ENCODE measurements at places on chromosomes 6 and 20. TPM values are rescaled to one million over a fixed set of nuclear protein-coding genes. Genes with fewer than 3 reads are reported as not detected.

DNA sequence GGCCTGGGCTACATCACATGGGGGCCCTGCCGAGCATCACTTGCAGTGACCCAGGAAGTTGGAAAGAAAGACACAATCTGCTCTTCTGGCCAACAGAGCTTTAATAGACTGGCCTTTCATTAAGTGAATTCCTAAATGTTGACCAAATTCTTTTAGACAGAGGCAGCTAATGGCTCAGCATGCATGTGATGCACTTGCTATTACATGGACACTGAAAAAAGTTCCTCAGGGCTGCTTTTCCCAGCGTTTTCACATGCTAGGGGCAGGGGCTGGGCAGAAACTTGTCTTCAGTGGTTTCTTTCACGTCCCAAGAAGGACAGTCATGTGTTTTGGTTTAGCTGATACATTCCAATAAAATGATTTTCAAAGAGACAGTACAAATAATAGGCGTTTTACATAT, 651.0 kb upstream of the SLC35B3 start:
- H3K27me3 ChIP-seq, result no peaks in the 10 kb centered on the region
- no peak overlapping the region for H3K4me3 ChIP-seq
- no peaks in the 10 kb centered on the region for H3K36me3 ChIP-seq
- H3K4me1 ChIP-seq, result no peaks in the 10 kb centered on the region

DNA sequence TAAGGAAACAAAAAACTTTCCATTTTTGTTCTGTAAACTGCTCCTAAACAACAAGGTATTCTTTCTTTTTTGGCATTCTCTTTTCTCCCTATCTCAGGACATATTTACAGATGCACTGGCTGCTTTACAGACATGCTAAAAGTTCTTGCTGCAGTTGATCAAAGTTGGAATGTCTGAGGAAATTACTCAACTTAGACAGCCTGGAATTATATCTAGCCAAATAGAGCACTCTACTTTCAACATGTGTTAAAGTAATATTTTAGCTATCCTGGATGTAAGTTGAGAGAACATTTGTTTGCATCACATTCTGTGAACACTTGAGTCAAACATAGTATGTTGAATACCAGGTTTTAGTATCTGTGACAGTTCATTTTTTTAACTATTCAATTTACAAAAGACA, 24.8 kb downstream of the TASP1 start:
- no peak overlapping the region for H3K27ac ChIP-seq
- no peak overlapping the region for H3K4me3 ChIP-seq
- no peaks in the 10 kb centered on the region for H3K36me3 ChIP-seq
- H3K27me3 ChIP-seq, result no peaks in the 10 kb centered on the region

DNA sequence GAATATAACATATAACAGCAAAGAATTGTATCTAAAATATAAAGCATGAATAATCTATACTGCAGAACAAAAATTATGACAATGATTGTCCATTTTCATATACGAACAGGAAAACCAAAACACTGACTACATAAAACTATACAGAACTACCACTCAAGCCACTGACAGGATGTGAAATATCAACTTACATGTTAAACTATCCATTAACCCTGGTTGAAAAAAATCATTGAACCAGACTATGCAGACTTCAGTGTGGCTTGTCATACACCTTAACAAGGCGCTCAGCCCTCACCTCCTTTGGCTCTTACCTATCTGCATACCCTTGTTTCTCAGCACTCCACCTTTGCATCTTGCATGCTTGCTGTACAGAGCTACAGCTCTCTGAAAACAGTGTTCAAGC, 34.9 kb downstream of the ASCC3 start:
- peaks cover 13% of the 10 kb centered on the region for H3K36me3 ChIP-seq
- no peak overlapping the region for H3K4me3 ChIP-seq
- H3K27ac ChIP-seq, result no peak overlapping the region
- H3K4me1 ChIP-seq, result no peaks in the 10 kb centered on the region
- DNase-seq, result no peak

VWA7 gene
- total RNA-seq, result 1.3 TPM

GRCh38 chr6:17281497-17282481, 628 bp downstream of the RBM24 start:
- peak overlapping the region; percentile 83 for H3K4me3 ChIP-seq
- peak; percentile 69 for DNase-seq
- peaks cover 21% of the 10 kb centered on the region for H3K4me1 ChIP-seq

CAP2 gene
- total RNA-seq, result 2.9 TPM

REM1 gene
- total RNA-seq, result 0.64 TPM

SLC17A3 gene
- total RNA-seq, result not detected

DNA sequence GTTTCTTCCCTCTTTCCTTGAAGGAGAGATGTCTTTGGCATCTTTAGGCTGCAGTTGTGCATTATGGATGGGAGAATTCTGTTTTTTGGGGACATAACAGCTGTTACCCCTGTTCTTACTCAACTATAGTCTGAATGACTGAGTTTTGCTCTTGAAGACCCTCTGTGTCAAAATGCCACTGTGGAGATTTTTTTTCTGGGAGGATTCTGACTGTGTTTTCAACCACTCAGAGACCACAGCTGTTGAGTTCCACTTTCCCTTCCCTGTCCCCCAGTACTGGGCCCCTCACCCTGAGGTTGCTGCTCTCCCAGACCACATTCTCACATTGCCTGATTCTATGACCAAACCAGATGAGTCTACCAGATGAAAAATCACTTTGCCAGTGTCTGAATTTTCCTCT, 48.1 kb downstream of the NKX2-2 start:
- no peaks in the 10 kb centered on the region for H3K36me3 ChIP-seq
- no peak overlapping the region for H3K4me3 ChIP-seq
- H3K27me3 ChIP-seq, result peaks cover 4% of the 10 kb centered on the region

HDDC2 gene
- total RNA-seq, result 70.1 TPM

C20orf96 gene
- 5.1 TPM for total RNA-seq

DNA sequence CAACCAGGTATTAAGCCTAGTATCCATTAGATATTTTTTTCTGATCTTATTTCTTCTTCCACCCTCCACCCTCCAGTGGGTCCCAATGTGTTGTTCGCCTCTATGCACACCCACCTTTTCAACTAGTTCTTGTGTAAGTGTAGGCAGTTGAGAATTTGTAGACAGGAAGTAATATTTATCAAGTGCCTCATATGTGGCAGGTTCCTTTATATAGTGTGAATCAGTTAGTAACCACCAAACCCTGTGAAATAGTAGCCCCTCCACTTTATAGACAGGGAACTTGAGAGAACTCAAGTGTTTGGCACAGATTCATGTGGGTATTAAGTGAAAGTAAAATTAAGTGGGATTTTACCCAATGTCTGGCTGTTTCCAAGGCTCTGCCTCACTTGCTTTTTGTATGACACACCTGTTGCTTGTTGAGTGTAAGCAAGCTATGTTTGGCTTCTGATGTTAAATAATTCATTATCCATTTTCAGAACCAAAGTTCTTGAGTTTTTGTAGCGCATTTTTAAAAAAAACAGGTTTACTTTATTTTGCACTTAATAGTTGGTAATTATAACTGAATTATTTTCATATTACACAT, 24.8 kb downstream of the AFDN start:
- no peaks in the 10 kb centered on the region for H3K27me3 ChIP-seq
- no peaks in the 10 kb centered on the region for H3K36me3 ChIP-seq
- H3K27ac ChIP-seq, result no peak overlapping the region
- H3K4me1 ChIP-seq, result peaks cover 14% of the 10 kb centered on the region

LY6G6D gene
- total RNA-seq, result 5.5 TPM

DNA sequence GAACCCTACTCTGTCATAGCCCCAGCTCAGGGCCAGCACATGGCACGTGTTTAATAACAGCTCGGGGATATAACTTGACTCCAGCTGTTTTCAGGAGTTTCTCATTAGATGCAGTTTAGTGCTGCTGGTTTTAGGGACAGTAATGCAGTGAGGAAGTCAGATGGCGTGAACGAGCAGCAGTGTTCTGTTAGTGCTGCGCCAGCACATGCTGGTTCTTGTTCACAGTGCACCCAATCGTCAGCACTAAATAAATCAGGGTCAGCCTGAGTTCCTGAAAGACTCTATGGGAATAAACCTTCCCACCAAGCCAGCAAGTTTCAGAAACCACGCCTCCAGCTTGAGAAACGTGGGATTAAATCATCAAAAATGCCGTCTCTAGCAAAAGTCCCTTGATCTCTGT, 235.9 kb upstream of the SUPT3H start:
- peaks cover 21% of the 10 kb centered on the region for H3K4me1 ChIP-seq
- H3K27me3 ChIP-seq, result no peaks in the 10 kb centered on the region
- no peak overlapping the region for H3K4me3 ChIP-seq

TMEM74B gene
- total RNA-seq, result 9.6 TPM

PHACTR3 gene
- 12.8 TPM for total RNA-seq

PTCRA gene
- total RNA-seq, result not detected

- no peak for DNase-seq
- no peak overlapping the region for H3K27ac ChIP-seq
- peaks cover 11% of the 10 kb centered on the region for H3K36me3 ChIP-seq
Measured at GRCh38 chr6:136669299-136669699, 119.1 kb upstream of the MAP7 start.

DNA sequence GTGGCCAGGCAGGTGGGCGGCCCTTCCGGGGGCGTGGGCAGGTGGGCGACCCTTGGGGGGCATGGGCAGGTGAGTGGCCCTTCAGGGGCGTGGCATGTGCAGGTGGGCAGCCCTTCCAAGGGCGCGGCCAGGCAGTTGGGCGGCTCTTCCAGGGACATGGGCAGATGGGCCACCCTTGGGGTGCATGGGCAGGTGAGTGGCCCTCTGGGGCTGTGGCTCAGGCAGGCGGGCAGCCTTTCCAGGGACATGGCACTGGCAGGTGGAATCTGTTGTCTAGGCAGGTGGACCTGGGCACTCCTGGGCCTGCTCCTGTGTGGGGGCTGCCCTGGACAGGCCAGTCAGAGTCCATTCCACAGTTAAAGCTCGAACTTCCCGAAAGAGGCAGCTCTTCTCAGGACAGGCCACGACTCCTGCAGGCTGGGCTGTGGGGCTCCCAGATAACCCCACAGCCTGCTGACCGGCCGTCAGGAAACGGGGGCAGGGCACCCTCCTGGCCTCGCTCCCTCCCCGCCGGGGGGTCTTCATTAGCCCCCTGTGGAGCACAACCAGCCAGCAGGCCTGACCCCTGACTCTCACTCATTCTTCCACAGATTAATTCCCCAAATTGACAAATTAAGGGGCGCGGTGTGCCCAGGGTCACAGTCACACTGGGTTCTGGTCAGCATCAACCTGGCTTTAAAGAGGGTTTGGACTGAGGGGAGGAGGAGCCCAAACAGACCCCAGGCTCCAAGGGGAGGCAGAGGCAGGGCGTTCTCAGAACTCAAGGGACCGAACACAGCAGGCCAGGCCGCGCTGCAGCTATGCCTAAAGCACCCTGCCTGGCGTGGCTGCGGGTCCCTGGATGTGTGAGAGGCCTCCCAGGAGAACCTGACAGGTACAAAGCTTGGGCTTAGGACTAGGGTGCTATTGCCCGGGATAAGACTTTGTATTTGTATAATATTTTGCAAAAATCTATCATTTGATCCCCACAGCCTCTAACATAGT, 130.0 kb downstream of the DLL1 start:
- no peaks in the 10 kb centered on the region for H3K36me3 ChIP-seq
- DNase-seq, result peak; percentile 66
- H3K4me1 ChIP-seq, result peaks cover 7% of the 10 kb centered on the region
- peaks cover 9% of the 10 kb centered on the region for H3K27me3 ChIP-seq
- H3K4me3 ChIP-seq, result no peak overlapping the region

DNA sequence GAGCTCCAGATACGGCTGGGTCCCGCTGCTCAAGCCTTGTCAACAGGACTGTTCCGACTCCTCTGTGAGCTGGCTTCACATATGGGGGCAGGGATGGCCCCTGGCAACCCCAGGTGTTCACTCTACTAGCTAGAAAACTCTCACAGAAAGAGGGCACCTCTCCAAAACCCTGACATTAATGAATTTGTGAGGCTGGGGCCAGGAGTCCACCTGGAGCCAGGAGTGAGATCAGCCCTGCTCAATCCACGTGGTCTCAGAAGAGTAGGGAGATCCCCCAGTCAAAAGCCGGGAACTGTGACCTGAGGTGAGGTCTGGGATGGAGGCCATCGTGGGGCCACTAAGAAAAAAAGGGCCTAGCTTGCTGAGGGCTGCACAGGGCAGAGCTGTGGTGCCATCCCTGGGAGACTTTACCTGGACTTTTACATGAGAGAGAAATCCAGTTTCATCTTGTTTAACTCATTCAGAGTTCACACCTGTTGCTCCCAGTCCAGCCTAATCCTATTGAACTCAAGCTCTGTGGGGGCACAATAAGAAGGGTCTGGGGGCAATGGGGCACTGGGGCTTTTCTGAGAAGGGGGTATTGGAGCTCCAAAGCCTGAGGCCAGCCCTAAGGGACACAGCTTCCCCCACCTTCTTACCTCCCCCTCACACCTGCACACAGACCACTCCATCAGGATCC, 144.3 kb upstream of the MLN start:
- H3K27me3 ChIP-seq, result peaks cover 3% of the 10 kb centered on the region
- H3K36me3 ChIP-seq, result no peaks in the 10 kb centered on the region
- no peak overlapping the region for H3K27ac ChIP-seq
- no peak for DNase-seq
- H3K4me1 ChIP-seq, result no peaks in the 10 kb centered on the region
- no peak overlapping the region for H3K4me3 ChIP-seq

DNA sequence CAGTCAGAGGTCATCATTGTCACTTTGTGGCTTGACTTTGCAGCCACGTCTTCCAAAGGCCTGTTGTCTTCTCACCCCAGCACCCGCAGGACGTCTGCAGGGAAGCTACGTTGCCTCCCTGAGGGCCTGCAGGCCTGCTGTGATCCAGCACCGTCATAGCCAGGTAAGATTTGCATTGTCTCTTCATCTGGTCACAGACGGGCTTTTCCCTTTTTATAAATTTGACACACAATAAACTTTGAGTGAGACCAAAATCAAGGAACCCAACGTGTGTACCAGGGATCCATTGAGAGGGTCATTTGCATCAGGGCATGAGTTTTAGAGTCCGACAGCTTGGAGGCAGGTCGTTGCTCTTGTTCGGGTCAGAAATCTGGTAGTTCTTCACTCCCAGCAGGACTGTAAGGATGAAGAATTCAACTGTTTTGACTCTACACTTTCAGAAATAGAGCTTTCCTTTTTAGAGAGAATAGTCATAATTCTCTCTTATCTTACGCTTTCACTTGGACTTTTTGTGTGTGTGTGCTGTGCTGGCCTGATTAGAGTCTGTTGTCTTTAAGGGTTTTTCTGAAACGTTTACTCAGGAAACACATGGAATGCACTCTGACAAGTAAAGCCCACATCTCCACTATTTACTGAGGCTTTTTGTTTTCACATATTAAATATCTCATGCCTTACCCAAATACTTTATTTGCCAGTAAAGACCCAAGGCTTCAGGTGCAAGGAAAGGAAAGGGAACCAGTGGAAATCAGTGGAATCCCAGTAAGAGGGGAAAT, 177.2 kb upstream of the TAB2 start:
- H3K36me3 ChIP-seq, result no peaks in the 10 kb centered on the region
- H3K4me3 ChIP-seq, result no peak overlapping the region
- no peak overlapping the region for H3K27ac ChIP-seq
- H3K4me1 ChIP-seq, result no peaks in the 10 kb centered on the region
- no peaks in the 10 kb centered on the region for H3K27me3 ChIP-seq

- no peak overlapping the region for H3K27ac ChIP-seq
- H3K4me1 ChIP-seq, result no peaks in the 10 kb centered on the region
- H3K36me3 ChIP-seq, result peaks cover 81% of the 10 kb centered on the region
- DNase-seq, result no peak
Measured at GRCh38 chr20:31536575-31536974, 22.3 kb downstream of the HM13 start.

GRCh38 chr6:11067348-11067747, 23.2 kb upstream of the ELOVL2 start:
- no peak for DNase-seq
- H3K36me3 ChIP-seq, result no peaks in the 10 kb centered on the region
- no peak overlapping the region for H3K27ac ChIP-seq
- H3K4me3 ChIP-seq, result no peak overlapping the region
- H3K4me1 ChIP-seq, result no peaks in the 10 kb centered on the region

GRCh38 chr20:4781637-4782377, 60.1 kb downstream of the PRND start:
- H3K4me1 ChIP-seq, result no peaks in the 10 kb centered on the region
- peaks cover 29% of the 10 kb centered on the region for H3K36me3 ChIP-seq
